ENCODE measurements at places on chromosomes 6 and 20.

- DNase-seq = no peak
Observed at GRCh38 chr20:13913131-13913530, 77.3 kb downstream of the SEL1L2 start.

- DNase-seq = no peak
Observed at GRCh38 chr20:19860737-19861136, 102.7 kb downstream of the RIN2 start.

- DNase-seq = no peak
Observed at GRCh38 chr6:14618759-14619418, 501.3 kb downstream of the CD83 start.

- DNase-seq = no peak
Observed at GRCh38 chr20:11003341-11003740, 329.5 kb upstream of the JAG1 start.

DNA sequence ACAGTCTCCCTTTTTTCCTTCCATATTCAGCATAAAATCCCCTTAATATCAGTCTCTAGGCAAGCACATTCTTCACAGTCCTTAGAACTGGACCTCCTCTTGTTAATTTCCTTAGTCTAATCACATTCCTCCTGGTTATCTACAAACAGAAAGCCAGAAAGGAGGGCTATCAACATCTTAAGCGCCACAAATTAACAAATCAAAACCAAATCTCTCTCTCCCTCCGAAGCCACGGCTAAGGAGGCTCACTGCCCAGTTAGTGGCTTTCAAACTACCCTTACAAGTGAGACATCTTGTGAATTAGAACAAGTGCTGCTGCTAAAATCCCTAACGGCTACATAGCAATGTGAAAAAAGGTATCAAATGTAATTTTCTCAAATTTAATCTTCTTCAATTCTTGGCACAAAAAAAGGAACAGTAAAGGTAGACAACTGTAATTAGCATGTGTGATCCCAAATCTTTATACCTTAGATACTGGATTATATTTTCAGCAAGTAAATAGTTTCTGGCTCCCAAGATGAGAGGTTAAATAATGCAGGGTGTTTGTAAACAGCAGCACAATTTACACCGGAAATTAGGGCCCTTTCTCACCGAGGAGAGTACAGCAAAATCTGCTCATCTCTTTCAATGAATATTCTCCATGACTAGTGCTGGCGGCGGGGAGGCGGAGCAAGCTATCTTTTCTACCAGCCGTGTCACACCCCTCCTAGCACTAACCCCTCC, 1.4 kb upstream of the TRIM39 start:
- no peak for DNase-seq

GRCh38 chr6:170572704-170573466, 11.6 kb downstream of the PDCD2 start:
- no peak for DNase-seq

- DNase-seq = no peak
Observed at GRCh38 chr20:61146023-61146422, 106.0 kb upstream of the CDH4 start.

- no peak for DNase-seq
Observed at GRCh38 chr6:149856256-149856994, 7.7 kb downstream of the LRP11 start.

- no peak for DNase-seq
Observed at GRCh38 chr6:126113261-126113660, 126.9 kb downstream of the TRMT11 start.

DNA sequence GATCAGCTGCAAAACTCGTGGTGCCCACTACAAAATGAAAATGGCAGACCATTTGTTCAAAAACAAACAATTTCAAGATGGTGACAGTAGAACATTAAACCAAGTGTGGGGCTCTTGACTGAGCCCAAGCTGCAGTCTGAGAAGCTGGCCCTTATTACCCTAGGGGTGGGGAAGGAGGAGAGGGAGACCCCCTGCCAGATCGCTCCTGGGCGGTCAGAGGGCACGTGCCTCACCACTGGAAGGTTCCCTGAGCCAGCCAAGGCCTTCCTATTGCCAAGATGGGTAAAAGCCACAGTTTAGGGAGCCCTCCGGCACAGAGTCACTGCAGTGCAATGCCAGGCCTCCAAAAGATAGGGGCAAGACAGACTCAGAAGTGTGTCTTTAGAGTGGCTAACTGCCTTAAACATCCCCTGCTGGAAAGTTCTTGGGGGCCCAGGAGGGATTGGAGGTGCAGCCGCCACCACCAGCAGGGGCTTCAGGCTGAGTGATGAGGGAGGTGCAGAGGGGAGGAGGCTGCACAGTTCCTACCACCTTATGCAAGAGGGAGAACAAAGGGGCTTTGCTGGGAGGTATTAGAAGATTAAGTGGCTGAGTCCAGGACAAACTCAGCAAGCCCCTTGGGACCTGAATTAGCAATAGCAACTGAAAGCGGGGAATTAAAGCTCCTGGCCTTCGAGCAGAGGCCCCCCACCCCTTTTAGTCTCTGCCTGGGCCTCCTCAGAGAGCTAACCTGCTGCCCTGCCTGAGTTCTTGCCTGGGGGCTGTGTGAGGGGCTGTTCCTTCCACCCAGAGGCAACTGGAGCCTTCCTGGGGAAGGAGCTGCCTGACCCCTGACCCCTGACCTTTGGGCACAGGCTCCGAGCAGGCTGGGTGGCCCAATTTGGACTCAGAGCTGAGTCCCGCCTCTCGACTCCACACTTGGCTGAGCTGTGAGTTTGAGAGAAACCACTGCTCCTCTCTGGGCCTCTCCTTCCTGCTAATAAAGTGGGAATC, 88.4 kb downstream of the VEGFA start:
- no peak for DNase-seq

- DNase-seq = no peak
Observed at GRCh38 chr20:10565922-10566897, 107.6 kb downstream of the JAG1 start.

- DNase-seq = no peak
Observed at GRCh38 chr6:79077715-79078074, 359 bp downstream of the PHIP start.

DNA sequence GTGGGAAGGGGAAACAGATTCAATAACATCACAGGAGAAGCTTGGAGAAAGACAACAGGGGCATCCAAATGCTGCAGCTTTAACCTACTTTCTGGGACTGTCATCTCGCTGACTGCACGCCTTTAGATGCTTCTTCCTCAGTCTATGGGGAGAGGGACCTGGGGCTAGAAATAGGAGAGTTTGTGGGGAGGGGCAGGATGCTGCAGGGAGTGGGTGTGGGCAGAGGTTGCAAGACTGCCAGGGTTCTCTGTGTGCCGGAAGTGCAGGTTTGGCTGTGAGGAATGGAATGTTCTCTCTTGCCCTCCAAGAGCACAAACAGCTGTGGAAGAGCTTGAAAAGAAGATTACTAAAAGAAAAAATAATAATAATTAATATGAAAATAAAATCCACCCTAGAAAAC, 93.2 kb downstream of the FOXO3 start:
- DNase-seq = peak; percentile 24

- DNase-seq = no peak
Observed at GRCh38 chr6:98782772-98783171, 51.6 kb upstream of the POU3F2 start.

- no peak for DNase-seq
Observed at GRCh38 chr20:37579106-37579505, 51.4 kb upstream of the BLCAP start.

DNA sequence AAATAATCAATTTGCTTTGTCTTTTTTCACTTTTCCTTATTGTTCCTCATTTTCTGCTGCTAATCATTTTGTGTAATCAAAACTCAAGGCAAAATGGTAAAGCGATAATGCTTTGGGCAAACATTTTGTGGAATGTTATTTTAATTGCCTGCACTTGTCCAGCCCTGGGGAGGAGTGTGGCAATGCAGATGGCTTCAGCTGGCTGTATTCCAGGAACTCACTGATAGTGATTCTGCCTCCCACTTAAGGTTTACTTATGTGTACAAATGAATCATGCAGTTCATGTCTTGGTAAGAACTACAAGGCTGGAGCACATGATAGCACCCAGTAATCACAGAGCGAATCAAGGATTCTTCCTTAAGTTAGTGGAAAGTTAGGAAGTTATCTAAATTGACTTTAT, 107.8 kb downstream of the COL19A1 start:
- DNase-seq = peak; percentile 7

DNA sequence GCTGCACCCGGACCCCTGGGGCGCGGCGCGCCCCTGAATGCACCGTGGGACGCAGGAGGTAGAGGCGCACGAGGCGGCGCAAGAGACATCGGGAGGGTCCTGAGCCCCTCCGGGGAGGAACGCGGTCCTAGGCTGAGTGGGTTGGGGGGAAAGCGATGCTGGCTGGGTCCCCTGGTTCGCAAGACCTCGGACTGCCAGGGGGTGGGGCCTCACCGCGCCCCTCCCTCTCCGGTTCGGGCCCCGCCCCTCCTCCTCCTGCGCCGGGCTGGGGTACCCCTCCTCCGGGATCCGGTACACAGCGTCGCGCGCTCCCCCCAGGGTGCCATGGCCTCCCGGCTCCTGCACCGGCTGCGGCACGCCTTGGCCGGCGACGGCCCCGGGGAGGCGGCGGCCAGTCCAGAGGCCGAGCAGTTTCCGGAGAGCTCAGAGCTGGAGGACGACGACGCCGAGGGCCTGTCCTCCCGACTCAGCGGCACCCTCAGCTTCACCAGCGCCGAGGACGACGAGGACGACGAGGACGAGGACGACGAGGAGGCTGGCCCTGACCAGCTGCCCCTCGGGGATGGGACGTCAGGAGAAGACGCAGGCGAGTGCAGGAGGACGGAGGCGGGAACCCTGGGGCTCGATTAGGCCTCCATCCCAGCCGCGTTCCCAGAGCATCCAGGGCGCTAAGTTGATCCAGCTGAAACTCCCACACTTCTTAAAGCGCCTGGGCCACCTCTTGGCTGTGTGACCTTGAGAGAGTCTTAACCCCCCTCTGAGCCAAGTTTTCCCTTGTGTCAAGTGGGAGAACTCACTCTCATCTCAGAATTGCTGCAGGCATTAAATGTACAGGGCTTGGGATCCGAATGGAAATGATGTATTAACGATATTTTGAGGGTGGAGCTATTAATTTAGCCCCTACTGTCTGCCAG, 541 bp downstream of the SNX21 start:
- peak; percentile 85 for DNase-seq

- DNase-seq = no peak
Observed at GRCh38 chr6:22214314-22214713, 82.5 kb downstream of the PRL start.

GRCh38 chr6:56513631-56514030, 129.1 kb downstream of the DST start:
- no peak for DNase-seq

DNA sequence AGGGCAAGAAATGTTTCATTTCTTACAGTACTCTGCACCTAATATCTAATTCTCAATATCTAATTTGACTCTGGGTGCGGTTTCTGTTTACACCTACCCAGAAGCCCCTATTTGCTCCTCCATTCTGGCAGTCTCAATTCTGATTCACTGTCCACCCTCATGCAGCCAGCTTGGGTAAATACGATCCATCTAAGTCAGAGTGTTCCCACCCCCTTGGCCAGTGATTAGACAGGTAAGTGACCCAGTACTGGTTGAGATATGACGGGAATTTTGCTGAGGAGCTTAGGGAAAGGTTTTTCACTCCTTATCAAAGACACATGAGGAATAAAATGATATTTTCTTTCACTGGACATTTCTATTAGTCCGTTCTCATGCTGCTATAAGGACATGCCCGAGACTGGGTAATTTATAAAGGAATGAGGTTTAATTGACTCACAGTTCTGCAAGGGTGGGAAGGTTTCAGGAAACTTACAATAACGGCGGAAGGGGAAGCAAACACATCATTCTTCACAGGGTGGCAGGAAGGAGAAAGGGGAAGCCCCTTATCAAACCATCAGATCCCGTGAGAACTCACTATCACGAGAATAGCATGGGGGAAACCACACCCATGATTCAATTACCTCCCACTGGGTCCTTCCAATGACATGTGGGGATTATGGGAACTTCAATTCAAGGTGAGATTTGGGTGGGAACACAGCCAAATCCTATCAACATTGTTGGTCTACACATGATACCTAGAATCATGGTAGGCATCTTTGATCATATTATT, 29.4 kb downstream of the GLO1 start:
- no peak for DNase-seq

DNA sequence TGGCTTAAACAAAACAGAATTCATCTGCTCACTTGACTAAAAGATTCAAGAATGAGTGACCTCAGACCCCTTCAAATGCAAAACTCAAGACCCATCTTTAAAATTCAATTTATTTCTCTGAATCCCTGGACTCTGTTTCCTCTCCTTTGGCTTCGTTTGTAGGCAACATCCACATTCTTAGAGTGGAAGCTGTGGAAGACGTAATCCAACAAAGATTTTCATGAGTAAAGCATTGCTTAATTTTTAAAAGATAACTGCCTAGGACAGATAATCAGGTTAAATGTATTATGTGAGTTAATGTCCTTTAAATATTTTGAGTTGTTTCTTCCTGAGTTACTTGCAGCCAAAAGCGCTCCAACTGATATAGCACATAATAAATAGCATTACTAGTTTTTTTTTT, 164.5 kb downstream of the ZMYND8 start:
- DNase-seq = no peak

DNA sequence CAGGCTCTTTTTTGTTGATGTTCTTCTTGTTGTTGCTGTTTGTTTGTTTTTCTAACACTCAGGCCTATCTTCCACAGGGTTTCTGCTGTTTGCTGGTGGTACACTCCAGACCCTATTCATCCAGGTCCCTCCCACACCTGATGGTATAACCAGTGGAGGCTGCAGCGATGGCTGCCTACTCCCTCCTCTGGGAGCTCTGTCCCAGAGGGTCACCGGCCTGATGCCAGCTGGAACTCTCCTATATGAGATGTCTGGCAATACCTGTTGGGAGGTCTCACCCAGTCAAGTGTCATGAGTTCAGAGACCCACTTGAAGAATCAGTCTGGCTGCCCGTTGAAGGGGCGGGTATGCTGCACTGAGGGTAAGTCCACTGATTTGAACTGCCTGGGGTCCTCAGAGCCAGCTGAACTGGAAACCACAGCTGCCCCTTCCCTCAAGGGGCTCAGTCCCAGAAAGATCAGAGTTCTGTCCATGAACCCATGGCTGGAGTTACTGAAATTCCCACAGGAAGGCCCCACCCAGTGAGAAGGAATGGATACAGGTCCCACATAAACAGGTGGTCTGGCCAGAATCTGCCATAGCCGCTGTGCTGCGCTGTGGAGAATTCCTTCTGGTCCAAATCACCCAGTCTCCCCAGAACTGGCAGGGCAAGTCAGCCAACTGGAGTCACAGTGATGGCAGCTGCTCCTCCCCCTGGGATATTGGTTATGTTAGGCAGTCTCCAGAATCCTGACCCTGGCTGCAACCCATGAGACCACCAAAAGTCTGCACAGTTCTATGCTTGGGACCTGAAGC, 664.4 kb downstream of the FRK start:
- DNase-seq = no peak
